Effector memory CD8-positive, alpha-beta T cell (primary cell): ENCODE measurements at places on chromosomes 6 and 20.

GRCh38 chr20:24116611-24117010 lies 128.0 kb upstream of the GGTLC1 start:
- no peak overlapping the region for H3K4me3 ChIP-seq
- no peak overlapping the region for H3K27ac ChIP-seq
- peaks cover 24% of the 10 kb centered on the region for H3K27me3 ChIP-seq
- no peaks in the 10 kb centered on the region for H3K36me3 ChIP-seq
- peaks cover 3% of the 10 kb centered on the region for H3K4me1 ChIP-seq
- no peak for DNase-seq

- H3K36me3 ChIP-seq, result no peaks in the 10 kb centered on the region
- DNase-seq, result no peak
- no peaks in the 10 kb centered on the region for H3K27me3 ChIP-seq
- no peaks in the 10 kb centered on the region for H3K4me1 ChIP-seq
- H3K27ac ChIP-seq, result no peak overlapping the region
Observed at GRCh38 chr6:1738558-1739081, 128.9 kb downstream of the FOXC1 start.

- H3K36me3 ChIP-seq, result peaks cover 3% of the 10 kb centered on the region
- no peak for DNase-seq
- no peaks in the 10 kb centered on the region for H3K27me3 ChIP-seq
- H3K4me1 ChIP-seq, result peaks cover 18% of the 10 kb centered on the region
- H3K4me3 ChIP-seq, result no peak overlapping the region
- no peak overlapping the region for H3K27ac ChIP-seq
Observed at GRCh38 chr6:45896783-45897441, 118.7 kb downstream of the CLIC5 start.

DNA sequence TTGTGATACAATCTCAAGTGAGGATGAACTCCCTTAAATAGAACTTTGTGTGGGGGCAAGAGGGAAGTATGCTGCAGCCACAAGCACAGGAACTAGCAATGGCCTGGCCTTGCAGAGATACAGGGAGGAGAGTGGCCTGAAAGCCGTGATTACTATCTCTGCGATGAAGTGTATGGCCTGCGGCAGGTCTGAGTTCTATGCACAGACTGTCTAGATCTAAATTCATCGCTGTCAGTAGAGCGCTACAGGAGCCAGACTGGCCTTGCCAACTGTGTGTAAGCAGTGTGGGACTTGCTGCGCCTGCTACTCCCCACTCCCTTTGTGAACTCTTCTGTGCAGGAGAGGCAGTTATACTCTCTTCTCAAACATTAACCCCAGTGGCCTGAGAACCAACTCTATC lies 997.0 kb downstream of the GRIK2 start:
- no peak overlapping the region for H3K27ac ChIP-seq
- no peaks in the 10 kb centered on the region for H3K4me1 ChIP-seq
- no peaks in the 10 kb centered on the region for H3K27me3 ChIP-seq
- H3K4me3 ChIP-seq, result no peak overlapping the region
- no peaks in the 10 kb centered on the region for H3K36me3 ChIP-seq
- DNase-seq, result no peak

DNA sequence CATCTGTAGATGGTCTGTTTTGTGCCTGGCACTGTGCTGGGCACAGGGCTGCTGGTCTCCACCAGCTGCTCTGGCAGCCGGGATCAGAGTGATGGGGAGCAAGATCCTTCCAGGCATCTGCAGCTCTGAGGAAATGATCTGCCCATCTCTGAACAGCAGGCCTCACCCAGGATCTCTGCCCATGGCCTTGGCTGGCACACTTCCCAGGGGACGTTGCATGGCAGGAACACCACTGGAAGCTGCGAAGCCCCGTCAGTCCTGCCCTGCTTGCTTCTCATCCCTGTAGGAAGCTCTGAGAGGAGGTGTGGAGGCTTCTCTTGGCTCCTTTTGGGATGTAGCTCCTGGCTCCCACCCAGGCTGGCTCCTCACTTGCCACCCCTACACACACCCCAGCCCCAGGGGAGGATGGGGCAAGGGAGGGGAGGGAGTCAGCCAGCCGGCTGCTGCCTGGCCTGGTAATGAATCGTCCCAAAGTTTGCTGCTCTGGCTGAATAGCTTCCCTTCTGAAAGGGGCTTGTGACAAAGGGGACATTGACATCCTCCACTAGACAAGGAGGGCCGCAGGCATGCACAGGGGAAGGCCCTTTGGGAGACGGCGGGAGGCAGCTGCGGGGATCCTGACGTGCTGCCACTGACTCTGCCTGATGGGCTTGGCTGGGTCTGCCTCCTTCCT lies 108.9 kb downstream of the VEGFA start:
- no peaks in the 10 kb centered on the region for H3K4me1 ChIP-seq
- peaks cover 3% of the 10 kb centered on the region for H3K36me3 ChIP-seq
- no peak overlapping the region for H3K27ac ChIP-seq
- no peak overlapping the region for H3K4me3 ChIP-seq
- H3K27me3 ChIP-seq, result no peaks in the 10 kb centered on the region

DNA sequence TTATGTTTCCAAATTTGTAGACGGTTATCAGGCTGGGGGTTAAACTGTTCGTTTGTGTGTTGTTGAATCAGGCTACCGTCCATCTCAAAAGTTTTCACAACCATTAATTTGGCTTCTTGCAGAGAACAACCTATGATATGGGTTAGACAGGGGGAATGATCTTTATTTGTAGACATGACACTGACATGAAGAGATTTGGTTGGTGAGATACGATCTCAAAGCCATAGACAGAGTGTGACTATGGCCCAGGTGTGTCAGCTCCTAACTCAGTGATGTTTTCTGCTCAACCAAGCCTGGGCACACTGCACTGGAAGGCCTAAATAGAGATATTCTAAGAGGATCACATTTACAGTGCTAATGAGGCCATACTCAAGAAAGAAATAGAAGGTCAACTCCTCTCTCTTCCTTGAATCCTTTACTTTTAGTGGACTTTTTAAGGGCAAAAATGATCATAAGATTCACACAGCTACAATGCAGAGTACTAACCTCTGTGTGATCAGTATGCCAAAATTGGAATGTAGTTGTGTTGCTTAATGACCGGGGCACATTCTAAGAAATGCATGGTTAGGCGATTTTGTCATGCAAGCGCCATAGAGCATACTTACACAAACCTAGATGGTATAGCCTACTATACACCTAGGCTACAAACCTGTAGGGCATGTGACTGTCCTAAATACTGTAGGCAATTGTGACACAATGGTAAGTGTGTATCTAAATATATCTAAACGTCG lies 17.6 kb upstream of the SNRNP48 start:
- no peak for DNase-seq
- H3K36me3 ChIP-seq, result no peaks in the 10 kb centered on the region
- no peaks in the 10 kb centered on the region for H3K4me1 ChIP-seq
- no peak overlapping the region for H3K4me3 ChIP-seq
- peaks cover 72% of the 10 kb centered on the region for H3K27me3 ChIP-seq

GRCh38 chr20:10665027-10665561 lies 8.7 kb downstream of the JAG1 start:
- no peak overlapping the region for H3K4me3 ChIP-seq
- H3K36me3 ChIP-seq, result no peaks in the 10 kb centered on the region
- H3K27ac ChIP-seq, result no peak overlapping the region
- DNase-seq, result no peak

DNA sequence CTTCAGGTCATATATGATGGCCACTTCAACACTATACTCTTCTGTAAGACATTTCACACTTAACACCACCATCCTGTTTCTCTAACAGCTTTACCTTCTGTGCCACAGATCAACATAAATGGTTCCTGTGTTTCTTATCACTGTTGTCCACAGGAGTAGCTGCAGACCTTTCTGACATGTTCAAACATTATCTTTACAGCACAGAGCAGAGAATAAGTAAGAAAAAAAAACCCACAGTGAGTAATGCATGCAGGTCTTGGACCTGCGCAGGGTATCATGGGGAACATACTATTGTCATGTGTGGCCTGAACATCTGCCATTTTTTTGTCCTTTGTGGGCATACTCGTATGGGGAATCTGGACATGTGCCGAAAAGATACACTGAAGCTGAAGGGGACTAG lies 161.9 kb downstream of the KIF16B start:
- no peak overlapping the region for H3K4me3 ChIP-seq
- no peaks in the 10 kb centered on the region for H3K4me1 ChIP-seq
- H3K27me3 ChIP-seq, result no peaks in the 10 kb centered on the region
- DNase-seq, result no peak

DNA sequence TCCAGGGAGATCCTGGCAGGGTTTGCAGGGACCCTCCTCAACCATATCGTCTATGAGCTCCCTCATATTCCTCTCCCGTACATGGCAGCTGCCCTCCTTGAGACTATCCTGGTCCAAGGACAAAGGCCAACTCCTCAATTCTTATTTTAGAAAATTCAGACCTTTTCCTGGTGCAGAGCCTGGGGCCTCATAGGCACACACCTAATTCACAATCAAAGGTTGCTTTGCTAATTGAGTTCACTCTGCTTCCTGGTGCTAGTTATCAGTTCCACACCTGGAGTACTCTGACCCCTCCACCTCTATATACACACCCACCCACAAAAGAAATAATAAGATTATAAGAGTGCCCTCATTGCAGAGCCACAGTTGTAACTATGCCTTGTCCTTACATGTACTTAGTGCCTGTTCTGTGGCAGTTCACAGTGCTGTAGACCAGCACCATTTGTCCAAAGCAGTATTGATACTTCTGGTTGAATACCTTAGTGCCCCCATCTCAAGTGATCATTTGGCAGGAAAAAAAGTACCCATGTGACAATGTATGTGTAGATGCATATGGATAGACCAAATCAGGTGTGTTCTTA lies 38.7 kb downstream of the GSS start:
- DNase-seq, result no peak
- no peaks in the 10 kb centered on the region for H3K36me3 ChIP-seq
- no peak overlapping the region for H3K27ac ChIP-seq
- H3K4me1 ChIP-seq, result peaks cover 7% of the 10 kb centered on the region
